Left kidney (tissue), 8 donors: ENCODE measurements at places on chromosomes 2 and 18. TPM values are rescaled to one million over a fixed set of nuclear protein-coding genes. Genes with fewer than 3 reads are reported as not detected.

TLX2 gene
- polyA plus RNA-seq: 0.07 TPM

SLC19A3 gene
- 10.7 TPM for polyA plus RNA-seq

TMEM37 gene
- polyA plus RNA-seq: 54.8 TPM

SULT1C2 gene
- polyA plus RNA-seq: 89.6 TPM

DUSP19 gene
- polyA plus RNA-seq: 5.2 TPM

NEUROD1 gene
- polyA plus RNA-seq: not detected

KLF11 gene
- 23.6 TPM for polyA plus RNA-seq

LRPPRC gene
- 144 TPM for polyA plus RNA-seq

IL36A gene
- not detected for polyA plus RNA-seq

SERPINB12 gene
- not detected for polyA plus RNA-seq

CNNM3 gene
- polyA plus RNA-seq: 35.2 TPM

IL1R2 gene
- polyA plus RNA-seq: 0.47 TPM

GULP1 gene
- polyA plus RNA-seq: 67.8 TPM

NAT8 gene
- 18.6 TPM for polyA plus RNA-seq

DLX2 gene
- polyA plus RNA-seq: not detected

L3MBTL4 gene
- 6.4 TPM for polyA plus RNA-seq

XIRP2 gene
- not detected for polyA plus RNA-seq

ALK gene
- 0.55 TPM for polyA plus RNA-seq

STEAP3 gene
- polyA plus RNA-seq: 1.3 TPM

C2orf80 gene
- polyA plus RNA-seq: 0.25 TPM

FAM117B gene
- polyA plus RNA-seq: 33.6 TPM

STK16 gene
- 34.9 TPM for polyA plus RNA-seq

CHN1 gene
- polyA plus RNA-seq: 34.7 TPM

PLEK gene
- polyA plus RNA-seq: 4.7 TPM

GNLY gene
- polyA plus RNA-seq: 0.27 TPM

ABCB11 gene
- polyA plus RNA-seq: 0.10 TPM

ACOXL gene
- polyA plus RNA-seq: 1.1 TPM

SPP2 gene
- not detected for polyA plus RNA-seq

LIMS3 gene
- polyA plus RNA-seq: 2.4 TPM

EPB41L3 gene
- polyA plus RNA-seq: 63.6 TPM

HDAC4 gene
- polyA plus RNA-seq: 13.3 TPM
